ENCODE measurements at places on chromosomes 2 and 18.

- no peak for DNase-seq
Measured at GRCh38 chr18:36635414-36636096, 193.2 kb downstream of the TPGS2 start.

GRCh38 chr2:156803243-156803642 is 367.1 kb downstream of the GPD2 start:
- no peak for DNase-seq

- no peak for DNase-seq
Measured at GRCh38 chr18:55641486-55641885, 53.5 kb upstream of the TCF4 start.

DNA sequence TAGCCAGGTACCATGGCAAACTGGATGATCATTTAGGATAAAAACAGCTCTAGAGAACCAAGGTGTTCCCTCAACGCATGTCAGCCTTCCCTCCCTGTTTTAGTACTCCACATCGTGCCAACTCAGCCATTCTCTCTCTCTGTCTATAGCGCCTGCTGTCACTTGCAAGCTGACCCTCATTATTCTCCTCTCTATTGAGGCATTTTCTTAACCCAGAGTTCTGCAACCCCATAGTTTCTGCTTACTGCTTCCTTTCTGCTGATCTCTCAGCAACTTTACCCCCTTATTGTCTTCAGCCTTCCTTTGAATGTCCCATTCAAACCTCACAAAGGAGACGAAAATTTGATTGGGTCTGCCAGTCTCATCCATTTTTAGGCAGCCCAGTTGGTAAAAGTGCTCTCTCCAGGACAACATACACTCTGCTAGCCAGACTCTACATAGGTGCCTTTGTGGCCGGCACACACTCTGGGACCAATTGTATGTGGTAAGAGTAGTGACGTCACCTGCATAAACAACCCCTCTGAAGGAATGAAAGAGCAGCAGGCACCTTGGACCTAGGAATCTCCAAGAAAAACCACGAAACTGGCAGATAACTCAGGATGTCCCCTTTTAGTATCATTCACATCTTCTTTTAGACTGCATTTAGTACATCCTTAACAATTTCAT is 367.2 kb upstream of the KCNH7 start:
- DNase-seq = no peak

- no peak for DNase-seq
Measured at GRCh38 chr2:233807966-233808935, 30.1 kb downstream of the MROH2A start.

DNA sequence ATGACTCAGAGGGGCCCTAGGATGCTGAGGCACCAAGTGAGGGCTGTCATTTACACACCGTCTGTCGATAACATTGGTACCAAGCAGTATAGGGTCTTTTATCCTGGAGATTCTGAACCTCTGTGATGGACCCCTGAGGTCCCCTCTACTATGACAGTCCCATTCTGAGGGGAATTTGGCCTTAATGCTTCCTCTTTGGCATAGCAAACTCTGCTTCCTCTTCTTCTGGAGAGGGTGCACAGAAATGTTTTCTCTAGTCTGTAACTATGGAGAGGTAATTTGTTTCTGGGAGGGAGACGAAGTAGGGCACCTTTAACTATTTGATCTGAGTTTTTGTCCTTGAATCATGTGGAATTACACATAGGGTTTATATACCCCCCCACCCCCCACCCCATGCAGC is 44.8 kb downstream of the INPP4A start:
- no peak for DNase-seq

- no peak for DNase-seq
Measured at GRCh38 chr2:196420143-196420542, 219.4 kb upstream of the CCDC150 start.

GRCh38 chr2:146048141-146048540 is 1528.2 kb upstream of the ZEB2 start:
- DNase-seq = no peak

- DNase-seq = no peak
Measured at GRCh38 chr2:113133704-113134598, 6.6 kb downstream of the IL1RN start.

DNA sequence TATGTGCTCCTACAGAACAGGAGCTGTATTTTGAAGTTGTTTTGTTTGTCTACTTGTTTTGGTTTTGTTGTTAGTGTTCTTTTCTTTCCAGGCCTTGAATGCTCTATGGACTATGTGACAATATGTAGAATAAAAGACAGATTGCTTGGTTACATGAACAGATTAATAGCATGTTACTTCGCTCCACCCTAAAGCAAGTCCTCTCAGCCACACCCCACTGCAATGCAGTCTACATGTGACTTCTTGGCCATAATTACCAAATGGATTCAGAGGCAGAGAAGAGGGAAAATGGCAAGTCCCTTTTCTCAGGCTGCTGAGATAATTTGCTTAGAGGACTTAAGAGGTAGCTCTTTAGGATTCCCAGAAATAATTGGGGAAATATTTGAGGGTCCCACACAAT is 123.2 kb upstream of the CYP1B1 start:
- DNase-seq = no peak

- no peak for DNase-seq
Measured at GRCh38 chr2:20992201-20992711, 51.6 kb downstream of the APOB start.

GRCh38 chr2:63663013-63663864 is 74.5 kb downstream of the MDH1 start:
- DNase-seq = no peak

- DNase-seq = no peak
Measured at GRCh38 chr18:23468753-23469459, 15.8 kb downstream of the RIOK3 start.

DNA sequence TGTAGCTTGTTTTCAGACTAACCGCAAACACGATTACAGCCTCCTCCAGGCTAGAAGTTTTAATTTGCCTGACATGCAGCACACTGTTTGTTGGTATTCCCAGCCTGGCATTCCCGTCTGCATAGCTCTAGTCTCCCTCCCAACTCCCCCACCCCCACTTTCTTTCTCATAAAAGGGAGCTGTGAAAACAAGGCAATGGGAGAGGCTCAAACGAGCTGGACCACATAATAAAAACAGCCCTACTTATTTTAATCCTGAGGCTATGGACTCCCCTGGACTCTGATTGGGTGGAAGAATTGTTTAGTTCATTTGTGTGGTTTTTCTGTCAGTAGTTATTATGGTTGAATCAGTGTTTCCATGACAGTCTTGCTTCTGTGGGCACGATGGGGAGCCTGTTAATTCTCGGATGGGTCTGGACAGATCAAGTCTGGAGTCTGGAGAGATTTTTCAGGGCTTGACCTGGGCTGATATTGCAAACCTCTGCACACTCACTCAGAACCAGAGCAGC is 1.2 kb downstream of the STON1 start:
- no peak for DNase-seq

DNA sequence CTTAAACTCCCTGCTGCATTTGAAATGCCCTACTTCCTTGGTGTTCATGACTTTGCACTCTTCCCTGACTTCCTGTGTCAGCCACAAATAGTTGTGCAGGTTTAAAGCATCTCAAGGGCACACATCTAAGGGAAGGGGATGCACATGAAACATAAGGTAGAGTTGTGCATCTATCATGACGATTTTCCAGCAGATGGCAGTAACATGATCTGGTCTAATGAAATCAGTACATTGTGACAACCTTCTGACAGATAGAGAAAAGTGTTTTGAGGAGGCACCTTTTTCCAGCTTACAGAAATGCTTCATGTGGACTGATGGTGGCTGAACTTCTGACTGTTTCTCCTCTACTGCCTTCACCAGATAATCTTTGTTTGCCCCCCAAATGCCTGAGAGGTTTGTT is 238.9 kb downstream of the XIRP2 start:
- no peak for DNase-seq

DNA sequence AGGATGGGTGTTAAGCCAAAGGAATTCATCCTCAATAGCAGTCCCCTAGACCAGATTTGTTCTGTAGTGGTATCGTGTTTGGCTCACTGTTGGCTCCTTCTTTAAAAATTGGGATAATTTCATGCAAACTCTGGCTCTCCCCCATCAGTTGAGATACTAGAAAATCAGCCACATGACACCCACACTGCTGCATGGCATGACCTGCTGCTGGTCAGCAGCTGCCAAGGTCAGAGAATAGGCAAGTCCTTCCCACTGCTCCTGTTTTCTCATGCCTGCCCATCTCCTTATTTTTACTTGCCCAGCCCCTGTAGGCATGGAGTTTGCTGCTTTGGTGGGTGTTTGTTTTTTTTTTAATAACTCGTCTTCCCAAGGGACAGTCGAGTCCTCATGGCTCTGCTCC is 1.0 kb upstream of the SNRNP200 start:
- DNase-seq = no peak

DNA sequence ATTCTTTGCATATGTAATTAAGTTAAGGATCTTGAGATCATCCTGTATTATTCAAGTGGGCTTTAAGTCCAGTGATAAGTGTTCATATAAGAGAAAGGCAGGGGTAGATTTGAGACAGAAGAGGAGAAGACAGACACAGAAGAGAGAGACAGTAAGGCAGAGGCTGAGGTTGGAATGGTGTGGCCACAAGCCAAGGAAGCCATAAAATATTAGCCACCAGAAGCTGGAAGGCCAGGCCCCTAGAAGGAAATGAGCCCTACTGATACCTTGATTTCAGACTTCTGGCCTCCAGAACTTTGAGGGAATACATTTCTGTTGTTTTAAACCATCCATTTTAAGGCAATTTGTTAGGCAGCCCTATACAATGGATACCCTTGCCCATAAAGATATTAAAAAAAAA is 66.9 kb upstream of the DLX2 start:
- DNase-seq = no peak

- no peak for DNase-seq
Measured at GRCh38 chr2:110772383-110772755, 40.0 kb downstream of the ACOXL start.

DNA sequence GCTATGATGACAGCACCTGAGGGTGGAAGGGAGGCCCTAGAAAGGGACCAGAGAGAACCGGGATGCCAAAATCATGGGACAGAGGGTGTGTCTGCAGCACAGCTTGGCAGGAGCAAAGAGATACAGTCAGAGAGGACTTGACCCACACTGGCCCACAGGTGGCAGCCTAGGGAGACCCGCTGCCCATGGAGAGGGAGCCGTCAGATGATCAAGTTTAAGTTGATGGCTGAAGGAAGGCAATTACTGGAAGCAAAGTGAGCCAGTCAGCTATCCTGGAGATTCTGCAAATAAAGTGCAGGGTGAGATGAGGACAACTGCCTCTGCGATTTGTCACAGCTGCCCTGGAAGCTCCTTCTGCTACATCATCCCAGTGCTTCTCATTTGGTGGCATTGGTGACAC is 74.0 kb downstream of the CMPK2 start:
- DNase-seq = no peak

GRCh38 chr2:8485736-8486135 is 196.1 kb upstream of the ID2 start:
- no peak for DNase-seq

DNA sequence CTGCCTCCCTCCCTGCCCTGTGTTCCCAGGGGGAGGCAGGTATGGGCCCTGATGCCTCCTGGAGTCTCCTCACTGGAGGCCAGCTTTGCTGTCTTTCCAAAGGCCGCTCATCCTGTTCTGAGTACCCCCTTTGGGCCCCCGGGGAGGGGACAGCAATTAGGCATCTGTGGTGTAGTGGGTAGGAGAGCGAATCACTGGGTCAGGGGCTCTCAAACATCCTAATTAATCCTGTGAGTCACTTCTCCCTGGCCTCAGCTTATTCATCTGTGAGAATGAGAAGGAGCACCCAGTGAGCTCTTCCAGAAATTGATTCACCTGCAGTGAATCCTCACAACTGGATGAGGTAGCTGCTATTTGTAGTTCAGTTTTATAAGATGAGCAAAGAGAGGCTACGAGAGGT is 16.4 kb downstream of the TET3 start:
- DNase-seq = no peak

- DNase-seq = no peak
Measured at GRCh38 chr2:27019931-27020855, 12.6 kb upstream of the TMEM214 start.

GRCh38 chr2:205321231-205321630 is 361.1 kb upstream of the NRP2 start:
- no peak for DNase-seq

DNA sequence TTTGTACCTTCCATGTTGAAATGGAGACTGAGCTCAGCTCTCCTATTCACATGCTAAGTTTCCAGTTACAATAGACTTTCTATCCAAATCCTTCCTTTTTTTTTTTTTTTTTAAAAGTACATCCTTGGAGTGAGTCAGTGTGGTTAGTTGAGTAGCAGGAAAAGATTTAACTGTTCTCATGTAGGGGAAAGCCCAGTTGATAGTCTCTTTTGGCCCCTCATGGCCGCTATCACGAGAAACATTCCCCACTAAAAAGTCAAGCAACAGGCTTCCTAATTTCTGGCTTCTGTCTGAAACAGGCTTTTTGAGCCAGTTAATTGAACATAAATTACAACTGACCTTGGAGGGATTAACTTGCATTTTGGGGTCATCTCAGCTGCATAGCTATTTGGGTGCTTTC is 161.3 kb downstream of the MEIS1 start:
- DNase-seq = no peak

DNA sequence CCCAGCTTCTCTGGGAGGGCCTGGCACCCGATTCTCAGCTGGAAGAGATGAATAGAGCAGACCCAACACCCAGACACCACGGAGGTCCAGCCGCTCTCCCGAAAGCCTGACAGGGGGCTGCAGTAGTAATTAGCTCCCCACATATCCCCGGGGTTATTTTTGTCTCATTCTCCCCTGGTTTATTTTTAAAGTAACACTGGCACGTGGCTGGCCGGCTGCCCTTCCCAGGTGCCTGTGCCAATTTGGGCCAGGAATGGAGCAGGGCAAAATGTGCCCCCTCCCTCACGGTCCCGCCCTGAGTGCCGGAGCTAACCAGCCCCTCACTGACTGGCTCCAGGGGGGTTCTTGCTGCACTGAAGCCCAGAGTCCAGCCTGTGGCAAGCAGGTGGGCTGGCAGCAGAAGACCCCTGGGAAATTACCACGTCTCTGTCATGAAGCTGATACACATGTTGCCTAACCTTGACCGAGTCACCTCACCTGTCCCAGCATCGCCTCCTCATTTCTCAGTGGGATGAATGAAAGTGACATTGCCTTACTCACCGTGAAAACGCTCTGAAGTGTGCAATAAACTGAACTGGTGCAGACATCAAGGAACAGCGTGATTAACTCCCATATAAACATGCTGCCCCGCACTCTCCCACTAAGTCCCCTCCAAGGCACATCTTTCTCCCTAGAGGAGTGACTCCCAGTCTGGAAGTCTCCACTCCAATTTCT is 18.4 kb downstream of the KCNK3 start:
- DNase-seq = no peak

GRCh38 chr2:98915751-98916358 is 20.2 kb downstream of the CRACDL start:
- no peak for DNase-seq

- DNase-seq = no peak
Measured at GRCh38 chr2:19408592-19408991, 50.2 kb upstream of the OSR1 start.

- no peak for DNase-seq
Measured at GRCh38 chr2:83695037-83695436, 764.0 kb downstream of the SUCLG1 start.
